ENCODE measurements at places on chromosomes 5 and 9. TPM values are rescaled to one million over a fixed set of nuclear protein-coding genes. Genes with fewer than 3 reads are reported as not detected.

Gene PCDHB16
- 0.05 TPM for total RNA-seq

Gene DROSHA
- 44.9 TPM for total RNA-seq

Gene C9
- total RNA-seq = not detected

Gene IGFBPL1
- 2.5 TPM for total RNA-seq

Gene HSPA4
- total RNA-seq = 202 TPM

Gene MLLT3
- total RNA-seq = 19.4 TPM

Gene C5orf34
- total RNA-seq = 3.6 TPM

Gene NRARP
- 3.0 TPM for total RNA-seq

Gene GPR151
- total RNA-seq = not detected

Gene GLRA1
- total RNA-seq = not detected

Gene MEIKIN
- not detected for total RNA-seq

Gene NIPAL4
- total RNA-seq = 12.3 TPM

Gene STING1
- total RNA-seq = 0.77 TPM

Gene FAM163B
- total RNA-seq = not detected

Gene PCDHGB2
- total RNA-seq = 0.11 TPM

Gene ELAVL2
- 0.04 TPM for total RNA-seq

Gene SPATA31C1
- total RNA-seq = not detected

Gene ADAMTS6
- 0.15 TPM for total RNA-seq

Gene S1PR3
- total RNA-seq = 103 TPM

Gene GLT6D1
- not detected for total RNA-seq

Measured in A549 treated with dexamethasone at 1 μM for 4 hours (cell line).